ENCODE measurements at places on chromosomes 16 and 17. TPM values are rescaled to one million over a fixed set of nuclear protein-coding genes. Genes with fewer than 3 reads are reported as not detected.
A peak's percentile ranks its signal among the peaks of the same experiment; 100 is the strongest.

CHST4 gene
- not detected for total RNA-seq

TRPV2 gene
- 3.3 TPM for total RNA-seq

HOXB6 gene
- total RNA-seq, result 150 TPM

CDRT15L2 gene
- not detected for total RNA-seq

ADCY9 gene
- total RNA-seq, result 55.0 TPM

TMEM231 gene
- total RNA-seq, result 14.1 TPM

DNA sequence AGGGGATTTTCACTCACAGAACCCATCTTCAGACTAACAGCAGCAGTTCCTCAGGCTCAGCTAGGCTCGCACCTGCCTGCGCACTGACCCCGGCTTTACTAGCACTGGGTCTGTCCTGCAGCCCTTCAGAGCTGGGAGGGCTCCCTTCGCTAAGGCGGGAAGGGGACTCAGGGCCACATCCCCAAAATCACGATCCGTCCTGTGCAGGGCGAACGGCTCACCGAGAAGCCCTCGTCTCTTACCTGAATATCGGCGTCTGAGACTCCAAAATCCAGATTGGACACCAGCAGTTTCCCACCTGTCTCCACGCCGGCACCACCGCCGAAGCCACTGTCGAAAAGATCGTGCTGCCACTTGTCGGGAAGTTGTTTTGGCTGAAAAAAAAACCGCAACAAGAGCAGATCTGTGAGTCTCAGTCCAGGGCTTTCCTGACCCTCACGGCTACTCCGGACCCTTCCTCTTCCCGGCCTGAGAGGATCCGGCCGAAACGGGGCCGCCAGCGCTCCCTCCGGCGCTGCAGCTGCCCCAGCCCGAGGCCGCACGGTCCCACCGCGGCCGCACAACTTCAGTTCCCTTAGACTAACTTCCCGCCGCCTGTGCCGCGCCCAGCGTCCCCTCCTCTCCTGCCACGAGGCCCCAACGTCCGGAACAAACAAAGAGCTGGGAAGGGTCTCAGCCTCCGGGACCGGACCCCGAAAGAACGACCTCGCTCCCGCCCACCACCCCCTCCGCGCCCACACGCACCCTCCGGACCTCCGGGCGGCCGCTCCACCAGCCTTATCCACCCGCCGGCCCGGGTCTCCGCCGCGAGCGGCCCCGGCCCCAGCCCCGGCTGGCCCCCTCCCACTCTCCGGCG, 711 bp downstream of the ALYREF start:
- no peak for DNase-seq

DNA sequence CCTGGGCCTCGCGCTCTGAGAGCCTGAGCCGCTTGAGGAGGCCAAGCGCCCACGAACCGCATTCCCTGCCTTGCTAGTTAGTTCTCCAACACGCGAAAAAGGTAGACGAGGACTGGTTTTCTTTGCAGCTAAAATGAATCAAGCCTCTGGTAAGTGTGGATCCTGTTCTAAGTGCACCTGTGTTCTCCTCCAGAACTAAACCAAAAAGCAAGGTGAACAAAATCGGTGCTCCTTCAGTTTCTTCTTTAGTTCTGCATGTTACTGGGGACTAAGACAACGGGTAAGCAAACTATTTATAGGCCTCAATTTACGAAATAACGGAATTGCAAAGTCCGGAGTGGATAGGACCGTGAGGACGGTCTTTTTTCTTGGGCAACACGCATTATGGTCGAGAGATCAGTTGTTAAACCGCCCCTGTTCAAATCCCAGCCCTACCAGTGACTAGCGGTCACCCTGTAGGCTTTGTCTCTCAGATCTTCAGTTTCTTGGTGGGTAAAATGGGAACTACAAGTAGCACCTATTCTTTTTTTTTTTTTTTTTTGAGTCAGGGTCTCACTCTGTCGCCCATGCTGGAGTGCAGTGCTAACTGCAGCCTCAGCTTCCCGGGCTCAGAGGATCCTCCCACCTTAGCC, 993 bp upstream of the ANKRD11 start:
- DNase-seq, result peak; percentile 44

GRCh38 chr17:29049541-29050145, 6.7 kb downstream of the PIPOX start:
- DNase-seq, result no peak

GRCh38 chr17:56322991-56323390, 169.7 kb downstream of the ANKFN1 start:
- DNase-seq, result no peak

- DNase-seq, result no peak
Measured at GRCh38 chr17:56796536-56796935, 37.2 kb downstream of the C17orf67 start.

DNA sequence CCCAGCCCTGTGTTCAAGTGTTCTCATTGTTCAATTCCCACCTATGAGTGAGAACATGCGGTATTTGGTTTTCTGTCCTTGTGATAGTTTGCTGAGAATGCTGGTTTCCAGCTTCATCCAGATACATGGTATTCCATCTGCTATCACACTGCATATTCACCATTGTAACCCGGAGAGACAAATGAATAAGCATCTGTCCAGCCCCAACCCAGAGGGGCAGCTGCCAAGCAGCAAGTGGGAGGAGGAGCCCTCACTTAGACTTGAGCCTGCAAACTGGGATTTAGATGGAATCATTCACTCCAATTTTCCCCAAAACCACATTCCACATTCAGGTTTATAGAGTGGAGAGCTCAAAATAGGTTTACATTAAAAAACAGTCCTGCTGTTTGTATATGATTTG, 41.6 kb downstream of the SHISA6 start:
- no peak for DNase-seq

DNA sequence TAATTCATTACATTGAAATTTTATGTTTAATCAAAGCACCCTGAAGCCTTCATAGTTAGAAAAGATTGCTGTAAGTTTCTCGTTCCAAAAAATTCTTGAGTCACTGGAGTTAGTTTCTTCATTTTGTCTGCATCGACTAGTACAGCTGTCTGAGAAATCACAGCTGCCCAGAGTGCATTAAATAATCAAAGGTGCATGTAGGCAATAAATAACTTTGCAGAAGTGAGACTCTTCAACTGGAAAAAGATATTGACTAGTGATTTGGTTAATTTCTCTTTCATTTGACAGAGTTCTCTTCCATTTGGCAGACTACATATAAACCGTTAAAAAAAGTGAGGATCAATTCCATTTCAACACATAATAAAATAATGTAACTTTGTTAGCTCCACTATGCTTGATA, 234.0 kb downstream of the CNTNAP4 start:
- DNase-seq, result no peak

DNA sequence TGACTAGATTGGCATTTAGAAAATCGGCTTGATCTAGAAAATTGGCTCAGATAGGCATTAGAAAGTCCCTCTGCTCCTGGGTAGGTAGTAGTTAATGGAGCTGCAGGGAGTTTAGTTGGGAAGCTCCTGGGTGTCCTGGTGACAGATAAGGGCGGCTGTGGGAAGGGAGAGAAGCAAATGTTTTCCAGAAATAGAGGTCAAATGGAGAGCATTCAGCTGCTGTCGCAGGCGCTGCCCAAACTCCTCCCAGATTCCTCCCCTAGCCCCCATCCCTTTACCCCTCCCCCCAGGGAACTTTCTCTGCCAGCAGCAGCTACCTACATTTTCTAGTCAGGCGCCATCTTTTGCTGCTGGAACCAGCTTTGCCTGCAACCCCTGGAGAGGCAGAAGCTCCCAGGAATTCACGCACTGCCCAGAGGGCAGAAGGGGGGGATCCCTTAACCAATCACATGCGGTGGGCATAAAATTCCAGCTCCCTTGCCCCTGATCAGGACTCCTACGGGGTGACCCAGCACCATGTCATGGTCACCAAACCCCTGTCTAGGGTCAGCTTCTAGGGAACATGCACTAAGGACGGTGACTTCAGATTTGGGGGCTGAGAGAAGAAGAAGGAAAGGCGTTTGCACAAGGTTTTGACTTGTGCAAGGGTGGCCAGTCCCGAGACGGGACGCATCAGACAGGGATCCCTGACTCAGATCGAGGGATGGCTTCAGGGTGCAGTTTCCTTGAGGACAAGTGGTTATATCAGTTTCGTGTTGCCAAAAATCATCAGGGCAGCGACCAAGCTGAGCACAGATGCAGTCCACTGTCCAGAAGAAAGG, 43.8 kb downstream of the SOCS1 start:
- peak; percentile 58 for DNase-seq

- no peak for DNase-seq
Measured at GRCh38 chr17:46869296-46869695, 17.9 kb downstream of the WNT9B start.

DNA sequence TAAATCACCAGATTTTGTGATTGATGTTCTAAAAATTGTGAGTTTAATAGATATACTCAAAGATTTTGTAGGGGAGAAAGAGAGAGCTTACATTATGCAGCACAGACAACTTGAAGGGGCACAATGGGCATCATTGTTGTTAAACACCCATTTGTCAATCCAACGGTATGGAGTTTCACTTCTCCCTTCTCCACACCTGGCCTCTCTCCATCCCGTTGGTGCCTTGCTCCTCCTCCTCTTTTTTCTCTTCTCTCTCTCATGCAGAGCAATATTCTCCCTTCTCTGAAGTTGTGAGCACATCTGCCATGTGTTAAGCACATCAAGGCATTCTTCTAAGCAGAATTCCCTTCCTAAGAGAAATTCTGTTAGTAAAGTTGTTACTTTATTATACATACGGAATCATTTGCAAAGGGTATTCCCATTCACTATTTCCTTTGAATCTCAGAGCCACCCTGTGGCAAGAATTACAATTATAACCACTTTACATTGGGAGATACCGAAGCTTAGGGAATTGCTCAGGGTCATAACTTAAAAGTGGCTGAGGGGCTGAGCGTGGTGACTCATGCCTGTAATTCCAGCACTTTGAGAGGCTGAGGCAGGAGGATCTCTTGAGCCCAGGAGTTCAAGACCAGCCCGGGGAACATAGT, 40.5 kb upstream of the SKAP1 start:
- no peak for DNase-seq

GRCh38 chr17:30093463-30094147, 23.0 kb upstream of the NSRP1 start:
- DNase-seq, result peak; percentile 79

DNA sequence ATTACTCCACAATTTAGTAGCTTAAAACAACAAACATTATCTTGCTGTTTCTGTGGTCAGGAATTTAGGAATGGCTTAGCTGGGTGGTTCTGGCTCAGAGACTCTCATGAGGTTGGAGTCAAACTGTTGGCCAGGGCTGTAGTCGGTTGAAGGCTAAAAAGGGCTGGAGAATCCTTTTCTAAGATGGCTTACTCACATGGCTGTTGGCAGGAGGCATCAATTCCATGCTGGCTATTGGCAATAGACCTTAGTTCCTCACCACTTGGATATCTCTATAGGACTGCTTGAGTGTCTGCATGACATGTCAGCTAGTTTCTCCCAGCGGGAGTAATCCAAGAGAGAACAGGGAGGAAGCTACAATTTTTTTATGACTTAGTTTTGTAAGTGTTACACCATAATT, 6.6 kb upstream of the EFCAB13 start:
- no peak for DNase-seq
